NCI-H2081 (cell line): ENCODE measurements at places on chromosomes 6 and 20.

DNA sequence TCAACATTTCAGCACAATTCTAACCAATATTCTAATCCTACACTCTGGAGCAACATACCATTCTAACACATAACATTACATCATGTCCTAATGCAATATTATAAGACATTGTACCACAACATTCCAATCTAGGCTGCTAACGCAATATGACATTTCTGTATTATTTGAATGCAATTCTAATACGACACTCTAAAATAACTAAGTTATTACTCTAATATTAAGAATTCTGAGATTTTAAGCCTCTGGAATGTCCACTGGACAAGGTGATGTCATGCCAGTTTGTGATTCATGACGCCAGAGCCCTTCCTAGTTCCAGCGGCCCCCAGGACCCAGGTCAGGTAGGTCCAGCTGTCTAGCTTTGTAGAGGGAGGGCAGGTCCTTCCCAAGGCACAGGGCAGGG is 69.7 kb upstream of the SIRPA start:
- no peak for DNase-seq

DNA sequence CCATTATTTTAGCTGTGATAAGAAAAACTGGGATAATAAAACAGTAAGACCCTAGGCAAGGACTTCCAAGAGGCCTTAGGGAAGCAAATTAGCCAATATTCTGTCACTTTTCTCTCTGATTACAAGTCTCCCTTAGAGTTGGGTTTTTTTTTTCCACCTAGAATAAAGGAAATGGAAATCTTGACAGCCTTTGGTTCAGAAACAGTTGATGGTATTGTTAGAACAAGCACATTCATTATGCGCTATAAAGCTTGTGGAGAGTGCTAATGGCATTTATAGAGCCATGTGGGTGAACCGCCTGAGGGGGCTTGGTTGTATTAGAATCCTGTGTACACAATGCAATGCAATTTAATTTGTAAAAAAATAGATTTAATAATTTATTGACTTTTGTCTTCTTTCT is 88.9 kb upstream of the OGFRL1 start:
- no peak for DNase-seq

DNA sequence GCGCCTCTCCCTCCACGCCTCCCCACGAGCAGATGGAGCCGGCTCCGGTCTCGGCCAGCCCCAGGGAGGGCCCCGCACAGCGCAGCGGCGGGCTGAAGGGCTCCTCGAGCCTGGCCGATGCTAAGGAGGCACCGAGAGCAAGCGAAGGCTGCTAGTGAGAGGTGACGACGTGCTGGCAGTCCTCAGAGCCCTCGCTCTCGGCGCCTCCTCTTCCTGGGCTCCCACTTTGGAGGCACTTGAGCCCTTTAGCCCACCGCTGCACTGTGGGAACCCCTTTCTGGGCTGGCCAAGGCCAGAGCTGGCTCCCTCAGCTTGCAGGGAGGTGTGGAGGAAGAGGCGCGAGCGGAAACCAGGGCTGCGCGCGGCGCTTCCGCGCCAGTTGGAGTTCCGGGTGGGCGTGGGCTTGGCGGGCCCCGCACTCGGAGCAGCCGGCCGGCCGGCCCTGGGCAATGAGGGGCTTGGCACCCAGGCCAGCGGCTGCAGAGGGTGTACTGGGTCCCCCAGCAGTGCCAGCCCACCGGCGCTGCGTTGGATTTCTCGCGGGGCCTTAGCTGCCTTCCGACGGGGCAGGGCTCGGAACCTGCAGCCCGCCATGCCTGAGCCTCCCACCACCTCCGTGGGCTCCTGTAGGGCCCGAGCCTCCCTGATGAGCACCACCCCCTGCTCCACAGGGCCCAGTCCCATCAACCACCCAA is 2.5 kb upstream of the TMEM14C start:
- peak; percentile 48 for DNase-seq

DNA sequence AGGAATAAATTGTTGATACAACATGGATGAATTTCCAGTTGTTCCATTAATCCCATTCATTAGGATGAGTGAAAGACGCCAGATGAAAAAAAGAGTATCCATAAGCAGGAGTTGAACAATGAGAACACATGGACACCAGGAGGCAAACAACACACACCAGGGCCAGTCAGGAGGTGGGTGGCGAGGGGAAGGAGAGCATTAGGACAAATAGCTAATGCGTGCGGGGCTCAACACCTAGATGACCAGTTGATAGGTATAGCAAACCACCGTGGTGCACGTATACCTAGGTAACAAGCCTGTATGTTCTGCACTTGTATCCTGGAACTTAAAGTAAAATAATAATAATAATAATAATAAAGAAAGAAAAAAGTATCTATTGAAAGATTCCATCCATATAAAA is 11.1 kb downstream of the PCED1A start:
- DNase-seq: no peak

DNA sequence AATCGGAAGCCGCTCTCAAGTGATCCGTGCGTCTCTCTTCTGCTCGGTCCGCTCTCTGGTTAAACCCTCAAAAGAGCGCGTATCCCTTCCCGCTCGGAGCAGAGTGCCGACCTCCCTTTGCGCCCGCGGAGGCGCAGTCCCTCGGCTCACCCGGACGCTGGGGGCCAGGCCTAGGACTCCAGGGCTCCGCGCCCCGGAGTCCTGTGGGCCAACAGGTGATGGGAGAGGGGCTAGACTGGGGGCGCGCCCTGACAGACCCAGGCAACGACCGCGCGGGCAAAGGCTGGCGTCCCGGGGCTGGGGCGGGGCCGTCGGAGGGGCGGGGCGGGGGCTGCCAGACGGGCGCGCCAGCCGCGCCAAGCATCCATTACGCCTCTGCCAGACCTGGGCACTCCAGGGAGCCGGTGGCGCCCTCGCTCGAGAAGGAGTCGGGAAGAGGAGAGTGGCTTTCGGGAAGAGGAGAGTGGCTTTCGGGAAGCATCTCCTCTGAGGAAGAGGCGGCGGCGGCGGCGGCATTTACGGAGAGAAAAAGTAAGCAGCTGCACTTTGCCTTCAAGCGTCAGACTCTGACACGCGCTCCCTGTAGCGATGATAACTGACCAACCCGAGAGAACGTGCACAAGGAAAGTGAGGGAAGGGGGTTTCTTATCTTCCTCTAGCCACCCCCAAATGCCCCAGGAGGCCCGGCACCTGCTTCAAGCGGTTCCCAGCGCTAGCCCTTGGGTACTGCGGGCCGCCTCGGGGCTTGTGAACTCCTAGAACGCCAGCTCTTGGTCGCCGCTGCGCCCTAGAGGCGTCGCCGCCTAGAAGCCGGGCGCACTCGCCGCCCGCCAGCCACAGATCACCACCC is 2.6 kb downstream of the EPHA7 start:
- peak; percentile 76 for DNase-seq

- DNase-seq: no peak
Measured at GRCh38 chr20:38186788-38187221, 21.7 kb upstream of the TGM2 start.

DNA sequence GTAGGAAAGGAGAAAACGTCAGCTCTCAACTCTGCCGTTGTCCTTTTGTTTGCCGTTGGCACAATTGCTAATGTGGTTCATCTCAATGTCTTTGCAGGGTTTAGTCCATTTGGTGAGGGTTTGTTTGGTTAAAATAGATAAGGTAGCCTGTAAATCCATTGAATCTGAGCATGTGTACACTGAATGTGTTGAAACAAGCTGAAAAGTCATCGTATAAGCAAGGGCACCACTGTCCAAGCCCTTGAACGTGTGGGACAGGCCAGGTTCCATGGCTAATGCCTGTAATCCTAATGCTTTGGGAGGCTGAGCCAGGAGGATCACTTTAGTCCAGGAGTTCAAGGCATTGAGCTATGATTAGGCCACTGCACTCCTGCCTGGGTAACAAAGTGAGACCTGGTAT is 224.7 kb upstream of the PLCB4 start:
- DNase-seq: no peak

DNA sequence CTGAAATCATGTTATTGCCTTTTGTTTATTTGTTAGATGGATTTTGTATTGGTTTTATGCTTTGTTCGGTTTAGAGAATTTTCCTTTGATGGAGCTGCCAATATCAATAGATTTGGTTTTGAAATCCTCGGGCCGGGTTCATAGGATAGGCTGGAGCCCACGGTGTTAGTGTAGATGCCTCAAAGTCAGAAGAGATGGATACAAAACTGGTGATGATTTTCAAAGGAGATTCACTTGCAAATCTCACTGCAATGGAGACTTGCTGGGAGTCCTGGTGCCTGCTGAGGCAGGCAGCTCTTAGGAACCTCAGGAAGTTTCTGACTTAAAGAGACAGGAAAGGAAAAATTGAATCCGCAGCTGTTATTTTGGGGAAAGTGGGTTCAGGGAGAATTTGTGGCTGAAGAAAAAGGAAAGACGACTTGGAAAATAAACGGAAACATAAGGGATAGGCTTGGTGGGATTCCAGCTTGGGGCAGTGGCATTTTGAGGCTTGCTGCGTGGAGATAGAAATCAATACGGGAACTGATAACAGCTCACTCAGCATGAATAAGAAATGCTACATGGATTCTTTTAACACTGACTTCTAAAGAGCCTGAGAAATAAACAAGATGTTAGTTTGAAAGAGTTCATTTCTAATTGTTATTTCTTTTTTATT is 241.6 kb downstream of the PHACTR1 start:
- no peak for DNase-seq

DNA sequence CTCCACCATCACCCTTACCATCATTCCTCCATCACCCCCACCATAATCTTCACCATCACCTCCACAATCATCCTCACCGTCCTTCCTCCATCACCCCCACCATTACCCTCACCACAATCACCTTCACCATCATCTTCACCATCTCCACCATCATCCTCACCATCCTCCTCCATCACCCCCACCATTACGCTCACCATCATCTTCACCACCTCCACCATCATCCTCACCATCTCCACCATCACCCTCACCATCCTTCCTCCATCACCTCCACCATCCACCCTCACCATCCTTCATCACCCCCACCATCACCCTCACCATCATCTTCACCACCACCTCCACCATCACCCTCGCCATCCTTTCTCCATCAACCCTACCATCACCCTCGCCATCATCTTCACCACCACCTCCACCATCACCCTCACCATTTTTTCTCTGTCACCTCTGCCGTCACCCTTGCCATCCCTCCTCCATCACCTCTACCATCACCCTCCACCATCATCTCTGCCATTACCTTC is 33.1 kb upstream of the MPC1 start:
- no peak for DNase-seq

DNA sequence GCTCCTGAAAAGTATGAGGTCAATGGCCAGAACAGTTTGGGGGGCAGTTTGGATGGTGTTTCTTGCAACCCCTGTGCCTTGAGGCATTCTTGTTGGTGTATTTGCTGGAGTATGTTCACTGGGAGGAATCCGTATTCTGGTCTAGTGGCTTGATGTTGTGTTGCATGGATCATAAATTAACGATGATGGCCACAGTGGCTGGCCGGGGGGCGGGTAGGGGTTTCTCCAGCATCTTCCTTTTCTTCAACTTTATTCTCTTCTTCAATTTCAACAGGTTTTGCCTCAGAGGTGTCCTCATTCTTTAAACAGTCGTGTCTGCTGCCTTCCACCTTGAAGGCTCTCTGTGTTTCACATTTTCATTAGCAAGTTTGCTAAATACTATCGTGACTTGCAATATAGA is 43.0 kb upstream of the THBS2 start:
- no peak for DNase-seq

GRCh38 chr6:113539623-113540022 is 317.5 kb upstream of the MARCKS start:
- no peak for DNase-seq

DNA sequence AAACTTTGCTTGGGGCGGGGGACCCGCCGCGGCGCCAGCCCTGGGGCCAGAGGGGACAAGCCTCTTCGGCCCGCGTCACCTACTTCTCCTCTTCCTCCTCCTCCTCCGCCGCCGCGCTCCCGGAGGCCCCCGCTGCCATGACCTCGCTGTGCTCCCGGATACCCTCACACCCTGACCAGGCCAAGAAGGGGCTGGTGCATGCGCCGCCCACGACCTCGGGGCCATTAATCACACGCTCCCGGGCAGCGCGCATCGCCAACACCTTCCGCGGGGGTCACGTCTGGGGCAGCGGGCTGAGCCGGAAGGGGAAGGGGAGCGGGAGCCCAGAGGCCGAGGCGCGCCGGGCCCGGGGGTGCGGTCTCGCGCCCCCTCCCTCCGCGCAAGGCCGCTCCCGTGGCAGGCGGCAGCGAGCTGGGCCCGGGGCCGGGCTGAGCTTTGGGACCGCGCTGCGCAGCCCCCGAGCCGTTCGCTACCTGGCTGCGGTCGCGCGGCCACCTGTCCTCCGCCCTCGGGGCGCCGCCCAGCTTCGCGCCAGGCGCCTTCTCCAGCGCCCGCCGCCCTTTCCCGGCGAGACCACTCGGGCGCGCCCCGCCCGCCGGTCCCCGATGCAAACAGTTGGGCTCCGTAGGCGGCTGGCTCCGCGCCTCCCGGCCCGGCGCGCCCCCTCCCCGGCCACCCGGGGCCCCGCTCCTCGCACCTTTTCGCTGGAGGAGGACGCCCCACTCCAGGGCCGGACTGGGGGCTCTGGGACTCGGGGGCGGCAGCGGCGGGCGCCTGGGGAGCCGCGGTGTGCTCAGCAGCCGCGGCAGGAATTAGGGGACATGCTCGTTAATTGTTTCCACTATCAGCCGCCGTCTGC is 575 bp upstream of the CNR1 start:
- DNase-seq: no peak

- DNase-seq: no peak
Measured at GRCh38 chr6:133290930-133291329, 49.8 kb downstream of the EYA4 start.

GRCh38 chr6:131004936-131005335 is 58.1 kb downstream of the EPB41L2 start:
- DNase-seq: no peak

- no peak for DNase-seq
Measured at GRCh38 chr20:58903614-58904013, 51.1 kb downstream of the GNAS start.

GRCh38 chr6:36297051-36297450 is 27.2 kb downstream of the PNPLA1 start:
- DNase-seq: no peak

DNA sequence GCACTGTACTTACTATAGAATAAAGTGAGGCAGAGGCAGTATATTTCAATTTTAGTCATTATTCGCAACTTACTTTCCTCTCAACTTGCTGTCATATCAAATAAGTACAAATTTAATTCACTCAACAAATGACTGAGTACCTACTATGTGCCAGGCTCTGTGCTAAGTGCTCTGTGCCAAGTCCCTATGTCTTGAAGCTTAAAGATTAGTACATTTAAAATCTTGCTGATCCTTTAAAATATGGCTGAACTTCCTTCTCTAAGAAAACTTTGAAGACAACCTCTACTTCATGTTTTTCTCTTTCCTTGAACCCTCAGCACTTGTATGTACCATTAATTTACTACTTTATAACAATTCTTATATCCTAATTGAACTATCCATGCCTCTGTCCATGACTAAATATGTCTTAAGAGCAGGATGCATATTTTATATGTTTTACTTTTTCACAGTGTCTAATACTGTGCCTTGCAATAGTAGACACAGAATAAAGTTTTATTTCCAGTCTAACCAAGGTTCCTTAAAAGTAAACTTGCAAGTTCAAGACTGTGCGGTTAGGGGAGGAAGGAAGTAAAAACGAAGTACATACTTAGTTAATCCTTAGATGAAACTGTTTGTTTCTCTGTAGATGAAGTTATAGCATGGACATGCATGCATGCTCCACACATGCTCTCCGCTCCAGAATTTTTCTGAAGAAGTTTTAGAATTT is 10.0 kb upstream of the LATS1 start:
- no peak for DNase-seq

- DNase-seq: no peak
Measured at GRCh38 chr6:40918040-40918651, 120.9 kb downstream of the UNC5CL start.
